ENCODE measurements at places on chromosomes 11 and 22.

DNA sequence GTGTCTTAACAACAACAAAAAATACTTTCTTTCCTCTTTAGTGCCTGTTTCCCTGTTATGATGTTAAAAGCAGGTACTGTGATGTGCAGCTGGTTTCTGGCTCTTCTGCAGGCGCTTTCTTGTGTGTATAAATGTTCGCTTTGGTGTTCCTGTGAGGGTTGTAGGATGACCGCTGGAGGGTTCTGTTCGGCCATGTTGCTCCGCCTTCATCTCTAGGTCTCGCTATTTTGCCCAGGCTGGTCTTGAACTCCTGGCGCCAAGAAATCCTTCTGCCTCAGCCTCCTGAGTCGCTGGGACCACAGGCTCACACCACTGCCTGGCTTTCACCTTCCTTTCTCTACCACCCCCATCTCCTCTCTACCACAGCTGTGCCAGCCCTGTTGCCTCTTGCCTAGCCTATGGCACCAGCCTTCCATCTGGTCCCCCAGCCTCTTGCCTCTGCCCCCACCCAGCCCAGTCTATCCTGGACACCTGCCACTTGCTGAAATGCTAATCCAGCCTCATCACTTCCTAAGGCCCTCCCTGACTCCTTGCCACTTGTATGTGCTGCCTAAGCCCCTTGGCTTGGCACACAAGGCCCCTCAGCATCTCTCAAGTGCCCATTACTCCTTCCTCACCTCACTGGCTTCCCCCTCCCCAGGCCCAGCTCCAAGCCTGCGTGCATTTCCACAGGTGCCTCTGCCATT is 5.5 kb downstream of the LRRC74B start:
- DNase-seq, result no peak

GRCh38 chr11:7575841-7576725 is 62.3 kb downstream of the PPFIBP2 start:
- peak; percentile 47 for DNase-seq

- DNase-seq, result no peak
These were observed 36.1 kb downstream of the CCDC90B start for GRCh38 chr11:83249972-83250593.

DNA sequence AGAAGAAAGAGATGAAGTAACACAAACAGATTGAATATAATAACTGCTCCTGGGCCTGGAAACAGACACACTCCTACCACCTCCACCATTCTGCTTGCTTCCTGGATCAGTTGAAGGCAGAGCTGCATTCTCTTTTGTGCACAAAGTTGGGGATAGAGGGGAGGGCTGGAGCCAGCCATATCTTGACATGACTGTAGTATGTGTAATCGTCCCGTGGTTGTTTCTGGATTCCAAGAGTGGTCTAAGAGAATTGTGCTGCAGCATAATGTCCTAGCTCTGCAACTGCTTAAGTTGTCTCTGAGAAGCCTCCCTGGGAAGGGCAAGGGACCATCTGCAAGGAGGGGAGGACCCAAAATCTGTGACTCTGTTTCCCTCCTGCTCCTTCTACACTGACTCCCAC is 3.2 kb downstream of the CRY2 start:
- no peak for DNase-seq

DNA sequence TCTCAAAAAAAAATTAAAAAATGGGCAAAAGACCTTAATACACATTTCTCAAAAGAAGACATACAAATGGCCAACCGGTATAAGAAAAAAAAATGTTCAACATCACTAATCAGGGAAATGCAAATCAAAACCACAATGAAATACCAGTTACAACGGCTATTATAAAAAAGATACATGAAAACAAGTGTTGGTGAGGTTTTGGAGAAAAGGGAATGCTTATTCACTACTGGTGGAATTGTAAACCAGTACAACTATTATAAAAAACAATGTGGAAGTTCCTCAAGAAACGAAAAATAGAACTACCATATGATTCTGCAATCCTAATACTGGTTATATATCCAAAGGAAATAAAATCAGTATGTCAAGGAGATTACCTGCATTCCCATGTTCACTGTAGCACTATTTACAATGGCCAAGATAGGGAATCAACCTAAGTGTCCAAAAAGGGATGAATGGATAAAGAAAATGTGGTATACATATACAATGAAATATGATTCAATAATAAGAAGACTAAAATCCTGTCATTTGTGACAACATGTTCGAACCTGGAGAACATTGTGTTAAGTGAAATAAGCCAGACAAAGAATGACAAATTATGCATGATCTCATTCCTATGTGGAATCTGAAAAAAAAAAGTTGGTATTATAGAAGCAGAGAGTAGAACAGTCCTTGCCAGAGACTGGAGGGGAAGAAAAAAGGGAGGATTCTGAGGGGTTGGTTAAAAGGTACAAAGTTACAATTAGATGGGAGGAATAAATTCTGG is 256.9 kb upstream of the PITPNB start:
- no peak for DNase-seq

DNA sequence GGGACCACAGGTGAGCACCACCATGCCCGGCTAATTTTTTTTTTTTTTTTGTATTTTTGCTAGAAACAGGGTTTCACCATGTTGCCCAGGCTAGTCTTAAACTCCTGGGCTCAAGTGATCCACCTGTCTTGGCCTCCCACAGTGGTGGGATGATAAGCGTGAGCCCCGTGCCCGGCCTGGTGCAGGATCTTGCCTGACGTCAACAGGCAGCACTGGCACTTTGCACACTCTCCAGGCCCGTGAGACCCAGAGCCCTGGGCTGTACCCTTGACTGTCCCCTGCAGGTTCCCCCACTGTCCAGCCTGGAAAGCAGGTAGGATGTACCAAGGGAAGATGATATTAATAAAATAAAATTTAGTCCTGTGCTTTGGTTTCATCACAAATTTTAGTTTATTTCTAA is 29.1 kb upstream of the PANX2 start:
- no peak for DNase-seq

DNA sequence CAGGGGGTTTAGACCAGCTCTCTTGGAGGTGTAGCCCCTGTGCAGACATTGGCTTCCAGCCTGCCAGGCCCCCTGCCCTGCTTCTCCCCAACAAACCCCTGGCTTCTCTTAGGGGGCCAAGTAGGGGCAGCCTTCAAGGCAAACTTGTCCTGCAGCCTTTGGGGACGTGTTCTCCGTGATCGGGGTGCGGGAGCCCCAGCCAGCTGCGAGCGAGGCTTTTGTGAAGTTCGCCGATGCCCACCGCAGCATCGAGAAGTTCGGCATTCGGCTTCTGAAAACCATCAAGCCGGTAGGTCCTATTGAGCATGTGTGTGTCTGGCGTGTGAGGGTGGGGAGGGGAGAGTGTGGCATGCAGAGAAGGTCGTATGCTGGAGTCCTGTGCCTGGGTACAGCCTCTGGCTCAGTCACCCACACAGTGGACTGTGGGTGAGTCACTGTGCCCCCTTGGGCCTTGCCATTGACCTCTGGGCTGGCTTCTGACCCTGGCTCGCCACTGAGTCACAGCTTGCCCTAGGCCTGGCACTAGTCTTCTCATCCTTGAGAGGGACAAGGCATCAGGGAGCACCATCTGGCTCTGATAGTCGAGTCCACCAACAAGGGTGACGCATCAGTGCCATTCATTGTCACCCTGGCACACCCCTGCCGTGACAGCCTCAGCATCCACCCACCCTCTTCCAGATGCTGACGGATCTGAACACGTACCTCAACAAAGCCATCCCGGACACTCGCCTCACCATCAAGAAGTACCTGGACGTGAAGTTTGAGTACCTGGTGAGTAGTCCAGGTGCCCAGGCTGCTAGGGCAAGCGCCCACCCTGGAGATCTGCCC is 11.4 kb downstream of the SLC16A8 start:
- no peak for DNase-seq

DNA sequence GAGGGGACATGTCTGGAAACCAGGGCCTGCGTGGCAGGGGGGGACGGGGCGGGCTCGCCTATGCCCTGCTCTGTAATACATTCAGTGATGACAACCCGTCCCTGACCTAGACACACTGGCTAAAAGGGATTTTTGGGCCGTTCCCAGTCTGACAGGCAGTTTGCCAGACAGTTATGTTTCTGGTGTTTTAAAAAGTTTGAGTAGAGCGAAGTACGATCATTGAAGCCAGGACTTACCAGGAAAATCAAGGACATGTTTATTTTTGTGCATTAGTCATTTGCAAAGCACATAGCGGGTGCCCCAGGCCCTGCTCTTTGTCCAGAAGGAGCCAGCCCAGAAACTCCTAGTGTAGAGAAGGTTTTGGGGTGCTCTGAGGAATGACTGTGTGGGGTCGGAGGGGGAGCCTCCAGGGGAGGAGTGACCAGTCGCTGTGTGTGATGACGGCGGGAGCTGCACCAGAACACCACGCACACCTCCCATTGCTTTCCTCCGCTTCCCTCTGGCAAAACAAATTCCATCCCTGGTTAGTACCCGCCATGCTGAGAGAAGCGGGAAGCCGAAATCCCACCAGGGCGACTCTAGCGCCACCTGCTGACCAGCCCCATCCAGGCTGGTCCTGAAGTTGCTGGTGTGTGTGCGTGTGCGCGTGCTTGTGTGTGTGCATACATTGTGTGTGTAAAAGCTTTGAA is 50.8 kb downstream of the FBLN1 start:
- DNase-seq, result peak; percentile 48

- DNase-seq, result no peak
These were observed 5.2 kb downstream of the IRAG1 start for GRCh38 chr11:10688401-10688800.

- no peak for DNase-seq
These were observed 332.9 kb downstream of the NTM start for GRCh38 chr11:131703311-131703710.

- DNase-seq, result no peak
These were observed 30.0 kb downstream of the PARVG start for GRCh38 chr22:44210722-44211121.

DNA sequence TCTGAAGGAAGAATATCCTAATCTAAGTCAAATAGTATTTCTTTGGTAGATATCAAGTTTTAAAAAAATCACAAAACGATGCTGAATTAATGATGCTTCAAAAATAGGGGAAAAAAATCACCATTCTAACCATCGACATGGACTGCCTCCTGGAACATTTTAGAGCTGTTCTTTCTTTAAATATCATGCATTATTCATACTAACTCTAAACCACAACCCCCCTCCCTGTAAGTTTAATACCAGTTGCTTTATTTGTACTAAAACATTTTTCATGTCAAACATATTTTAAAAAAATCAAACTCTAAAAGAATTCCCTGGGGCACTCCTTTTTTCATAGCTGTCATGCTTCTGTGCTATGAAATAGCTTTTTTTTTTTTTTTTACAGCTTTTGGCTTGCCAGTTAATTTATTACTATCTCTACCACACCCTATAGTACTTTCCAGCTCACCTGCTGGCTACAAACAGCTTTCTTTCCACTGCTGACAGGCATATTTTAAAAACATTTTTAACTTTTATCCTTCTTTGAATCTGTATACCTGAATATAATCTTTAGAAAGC is 256.9 kb downstream of the SOX6 start:
- no peak for DNase-seq

All from stimulated activated naive CD8-positive, alpha-beta T cell treated with anti-CD3 and anti-CD28 coated beads, Interleukin-15, amount 100 ng/mL, for 72 hours (primary cell).